Trophoblast cell (in vitro differentiated cells and primary cell): ENCODE measurements at places on chromosomes 5 and 9.

GRCh38 chr9:93230601-93231000 lies 46.7 kb downstream of the WNK2 start:
- DNase-seq, result no peak

DNA sequence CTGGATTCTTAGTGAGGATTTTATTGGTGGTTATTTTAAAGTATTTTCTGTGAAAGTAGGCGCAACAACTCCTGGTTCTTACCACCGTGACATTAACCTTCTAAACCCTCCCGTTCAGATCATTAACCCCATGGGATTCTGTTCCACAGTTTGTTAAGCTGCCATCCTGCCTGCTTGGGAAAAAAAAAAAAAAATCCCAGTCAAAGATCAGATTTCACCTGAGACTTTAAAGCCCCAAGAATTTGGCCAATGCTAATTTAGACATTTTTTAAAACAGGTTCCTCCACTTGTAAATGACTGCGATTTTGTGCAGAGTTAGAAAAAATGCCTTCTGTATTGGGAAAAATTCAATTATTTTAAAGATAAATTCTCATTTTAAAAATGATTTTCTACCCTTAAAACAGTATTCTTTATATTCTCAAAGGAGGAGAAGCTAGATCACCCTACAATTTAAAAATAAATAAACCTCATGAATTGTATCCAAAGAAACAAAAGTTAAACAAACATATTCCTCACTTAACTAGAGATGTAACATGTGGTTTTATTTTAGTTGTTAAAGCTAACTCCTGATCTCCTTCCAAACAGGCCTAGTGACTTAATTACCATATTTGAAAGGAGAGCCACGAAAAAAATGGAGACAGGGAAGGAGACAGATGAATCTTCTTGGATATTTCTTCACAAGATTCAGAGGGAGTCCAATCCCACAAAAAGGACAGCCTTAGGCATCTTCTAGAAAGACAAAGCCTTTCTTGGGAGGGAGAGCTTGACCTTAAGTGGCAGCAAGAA lies 93.1 kb upstream of the IFNK start:
- peak; percentile 75 for DNase-seq

DNA sequence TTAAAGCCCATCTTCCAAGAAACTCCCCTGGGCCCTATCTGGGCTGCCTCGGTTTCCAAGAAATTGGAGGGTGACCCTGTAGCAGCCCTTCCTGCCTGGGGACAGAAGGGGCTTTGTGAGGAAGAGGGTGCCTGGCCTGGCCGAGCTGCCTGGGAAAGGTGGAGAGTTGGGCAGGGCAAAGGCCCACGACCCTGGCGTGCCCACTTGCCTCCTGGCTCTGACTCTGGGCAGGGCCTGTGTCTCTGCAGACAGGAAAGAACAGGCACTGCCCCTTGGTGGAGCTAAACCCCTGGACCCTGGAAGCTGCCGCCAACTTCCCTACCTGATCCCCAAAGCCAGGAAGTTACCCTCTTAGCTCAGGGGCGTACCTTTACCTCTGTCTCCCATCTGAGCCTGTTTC lies 149.3 kb downstream of the RGS3 start:
- DNase-seq, result no peak

- DNase-seq, result no peak
Measured at GRCh38 chr5:132022737-132023136, 11.3 kb upstream of the ACSL6 start.

- DNase-seq, result no peak
Measured at GRCh38 chr5:33420946-33421345, 19.8 kb upstream of the TARS1 start.

DNA sequence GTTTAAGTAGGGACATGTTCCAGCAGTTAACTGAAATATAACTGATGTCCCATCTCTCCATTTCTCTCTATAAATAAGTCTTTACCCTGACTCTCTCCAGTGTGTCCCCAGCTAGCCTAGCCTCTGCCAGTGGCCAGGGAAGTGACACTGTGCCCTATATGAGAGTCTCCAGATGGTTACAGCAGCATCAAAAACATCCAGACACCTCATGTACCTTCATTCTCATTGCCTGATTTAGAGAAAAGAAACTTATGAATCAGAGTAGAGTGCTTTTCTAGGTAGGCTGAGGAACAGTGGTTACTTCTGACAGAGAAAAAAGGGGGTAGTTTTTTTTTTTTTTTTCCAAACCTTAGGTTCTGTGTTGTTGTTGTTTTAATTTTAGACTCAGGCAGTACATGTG lies 148.5 kb downstream of the GNAQ start:
- no peak for DNase-seq

DNA sequence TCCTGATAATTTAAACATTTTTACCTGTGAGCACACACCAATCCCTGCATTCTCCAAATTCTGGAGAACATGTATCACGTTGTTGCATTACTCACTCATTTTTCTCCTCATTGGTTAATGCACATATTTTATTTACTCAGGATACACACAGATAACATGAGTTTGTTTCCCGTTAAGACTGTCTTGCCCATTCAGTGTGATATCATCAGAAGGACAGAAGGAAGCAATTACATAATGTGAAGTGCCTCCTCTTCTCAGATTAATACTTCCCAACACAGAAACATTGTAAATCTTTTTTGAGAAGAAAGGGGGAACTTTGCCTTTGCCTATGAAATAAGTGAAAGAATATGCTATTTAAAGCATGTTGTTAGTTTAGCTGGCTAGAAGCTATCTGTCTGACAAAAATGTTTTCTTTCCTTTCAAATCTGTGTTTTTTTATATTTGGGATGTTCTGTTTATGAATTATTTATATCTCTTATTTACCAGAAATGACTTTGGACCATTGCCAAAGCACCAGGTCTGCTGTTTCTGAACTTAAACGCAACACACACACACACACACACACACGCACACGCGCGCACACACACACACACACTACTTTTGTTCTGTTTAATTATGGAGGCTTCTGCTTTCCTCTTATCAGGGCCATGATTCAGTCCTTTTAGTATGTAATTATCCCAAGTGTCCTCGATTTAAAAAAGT lies 186.5 kb downstream of the CHSY3 start:
- DNase-seq, result no peak

DNA sequence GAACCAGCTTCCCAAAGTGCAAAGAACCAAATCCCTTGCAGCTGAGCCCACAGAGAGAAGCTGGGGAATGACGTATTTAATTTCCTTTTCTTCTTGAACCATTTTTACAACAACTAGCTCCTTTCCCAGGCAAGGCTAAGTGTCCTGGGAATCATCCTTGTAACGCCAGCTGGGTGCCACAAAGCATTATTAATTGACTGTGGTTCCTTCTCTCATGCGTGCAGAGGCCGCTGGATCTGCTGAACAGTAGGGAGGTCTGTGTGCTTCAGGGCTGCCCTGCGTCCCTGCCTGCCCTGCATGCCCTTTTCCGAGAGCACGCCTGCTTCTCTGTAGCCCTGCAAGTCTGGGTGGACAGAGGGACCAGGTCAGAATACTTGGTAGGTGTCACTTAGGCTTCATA lies 124.1 kb upstream of the OTULINL start:
- DNase-seq, result no peak

- DNase-seq, result no peak
Measured at GRCh38 chr9:93093877-93094657, 1.9 kb upstream of the CARD19 start.

- no peak for DNase-seq
Measured at GRCh38 chr9:79308012-79308411, 263.8 kb upstream of the TLE4 start.

DNA sequence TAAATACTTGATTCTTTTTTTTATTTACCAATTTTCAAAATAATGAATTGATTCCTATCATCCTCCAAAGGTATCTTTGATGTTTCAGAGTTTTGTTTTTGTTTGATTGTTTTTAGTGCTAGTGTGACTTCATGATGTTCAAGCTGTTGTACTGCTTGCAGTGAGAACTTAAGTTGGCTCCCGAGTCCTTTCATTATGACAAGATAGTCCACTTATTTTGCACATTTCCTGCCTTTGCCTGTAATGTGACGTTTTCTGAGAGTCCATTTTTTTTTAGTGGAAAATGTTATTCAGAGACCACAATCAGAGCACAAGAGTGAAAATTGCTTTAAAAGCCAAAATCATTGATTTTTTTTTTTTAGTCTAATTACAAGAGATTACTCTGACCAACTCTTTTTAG lies 60.1 kb upstream of the FCHO2 start:
- no peak for DNase-seq

- DNase-seq, result peak; percentile 99
Measured at GRCh38 chr9:113401027-113401792, at the start of gene ALAD. TSS of gene ALAD (minus strand) at chr9:113401284. CDS start at chr9:113393559, 7,725 bp downstream.

- DNase-seq, result no peak
Measured at GRCh38 chr5:83408719-83409118, 62.8 kb upstream of the VCAN start.

DNA sequence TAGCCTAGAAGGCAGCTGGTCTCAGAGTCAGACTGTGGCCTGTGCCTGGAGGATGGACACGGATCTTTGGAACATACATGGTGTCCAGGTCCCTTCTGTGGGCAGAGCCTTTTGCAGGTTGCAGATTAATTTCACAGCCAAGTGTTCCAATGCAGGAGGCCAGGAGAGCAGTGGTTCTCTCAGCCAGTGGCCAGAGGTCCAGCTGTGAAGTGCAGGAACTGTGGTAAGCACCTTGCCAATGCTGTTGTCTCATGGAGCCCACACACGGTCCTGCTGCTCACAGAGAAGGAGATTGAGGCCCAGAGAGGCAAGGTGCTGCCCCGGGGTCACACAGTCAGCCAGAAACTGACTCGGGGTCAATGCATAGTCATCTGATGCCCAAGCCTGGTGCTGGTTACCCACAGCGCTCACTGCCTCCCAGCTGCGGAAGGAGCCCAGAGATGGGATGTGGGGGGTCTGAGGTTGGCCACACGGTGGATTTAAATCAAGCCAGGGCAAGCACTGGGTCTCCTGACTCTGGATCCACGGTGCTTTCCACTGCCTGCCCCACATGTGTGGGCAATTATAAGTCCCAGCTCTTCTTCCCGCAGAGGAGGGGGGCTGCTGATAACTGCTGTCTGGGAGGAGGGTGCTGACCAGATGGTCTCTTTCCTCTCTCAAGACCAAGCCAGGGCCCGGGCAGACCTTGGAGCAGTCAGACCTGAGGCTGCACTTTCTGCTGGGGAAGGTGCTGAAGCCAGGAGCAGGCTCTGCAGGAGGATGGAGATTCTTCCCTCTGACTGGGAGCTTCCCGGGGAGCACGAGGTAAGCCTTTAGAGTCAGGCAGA lies 2.8 kb downstream of the PDGFRB start:
- no peak for DNase-seq
